ENCODE measurements at places on chromosomes 1 and 21. TPM values are rescaled to one million over a fixed set of nuclear protein-coding genes. Genes with fewer than 3 reads are reported as not detected.

Gene FAM110D
- total RNA-seq = not detected

Gene PGBD5
- 0.12 TPM for total RNA-seq

Gene FABP3
- not detected for total RNA-seq

Gene CD1E
- not detected for total RNA-seq

Gene SMIM34
- not detected for total RNA-seq

Gene ABCA4
- 0.53 TPM for total RNA-seq
